ENCODE measurements at places on chromosomes 4 and X.

DNA sequence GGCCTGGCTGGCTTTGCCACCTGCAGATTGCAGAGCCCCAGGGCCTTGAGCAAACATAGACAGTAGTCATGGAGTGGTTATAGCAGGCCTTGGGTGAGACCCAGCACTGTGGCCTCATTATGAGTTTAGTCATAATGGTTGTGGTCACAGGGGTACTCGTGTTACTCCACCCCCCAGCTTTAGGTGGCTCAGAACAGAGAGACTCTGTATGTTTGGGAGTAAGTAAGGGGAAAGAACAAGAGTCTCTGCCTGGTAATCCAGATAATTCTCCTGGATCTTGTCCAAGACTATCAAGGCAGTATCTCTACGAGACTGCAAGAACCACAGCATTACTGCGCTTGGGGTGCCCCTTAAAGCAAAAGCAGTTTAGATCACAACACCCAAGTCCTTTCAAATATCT is 62.3 kb upstream of the SCRG1 start:
- no peak for DNase-seq

DNA sequence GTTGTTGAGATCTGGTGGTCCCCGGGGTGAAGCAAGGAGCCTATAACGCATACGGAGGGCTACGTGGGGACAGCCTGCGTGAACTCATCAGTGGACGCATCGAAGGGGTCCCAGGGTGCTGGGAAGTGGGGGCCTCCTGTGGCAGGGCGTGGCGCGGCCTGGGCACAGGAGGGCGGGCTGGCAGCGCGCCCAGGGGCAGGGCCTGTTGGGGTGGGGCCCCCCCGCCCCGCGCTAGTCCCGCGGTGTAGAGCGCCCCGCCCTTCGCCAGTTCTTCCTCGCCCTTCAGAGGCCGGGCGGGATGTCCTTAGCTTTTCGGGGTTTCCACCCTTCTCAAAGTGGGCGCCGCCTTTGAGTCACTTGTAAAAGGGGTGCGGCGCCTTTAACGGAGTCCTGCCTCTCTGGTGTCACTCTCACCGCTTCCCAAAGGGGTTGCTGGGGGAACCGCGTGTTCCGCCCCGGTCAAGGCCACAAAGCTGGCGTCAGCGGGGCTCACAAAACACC is 632 bp downstream of the PLP2 start:
- no peak for DNase-seq

DNA sequence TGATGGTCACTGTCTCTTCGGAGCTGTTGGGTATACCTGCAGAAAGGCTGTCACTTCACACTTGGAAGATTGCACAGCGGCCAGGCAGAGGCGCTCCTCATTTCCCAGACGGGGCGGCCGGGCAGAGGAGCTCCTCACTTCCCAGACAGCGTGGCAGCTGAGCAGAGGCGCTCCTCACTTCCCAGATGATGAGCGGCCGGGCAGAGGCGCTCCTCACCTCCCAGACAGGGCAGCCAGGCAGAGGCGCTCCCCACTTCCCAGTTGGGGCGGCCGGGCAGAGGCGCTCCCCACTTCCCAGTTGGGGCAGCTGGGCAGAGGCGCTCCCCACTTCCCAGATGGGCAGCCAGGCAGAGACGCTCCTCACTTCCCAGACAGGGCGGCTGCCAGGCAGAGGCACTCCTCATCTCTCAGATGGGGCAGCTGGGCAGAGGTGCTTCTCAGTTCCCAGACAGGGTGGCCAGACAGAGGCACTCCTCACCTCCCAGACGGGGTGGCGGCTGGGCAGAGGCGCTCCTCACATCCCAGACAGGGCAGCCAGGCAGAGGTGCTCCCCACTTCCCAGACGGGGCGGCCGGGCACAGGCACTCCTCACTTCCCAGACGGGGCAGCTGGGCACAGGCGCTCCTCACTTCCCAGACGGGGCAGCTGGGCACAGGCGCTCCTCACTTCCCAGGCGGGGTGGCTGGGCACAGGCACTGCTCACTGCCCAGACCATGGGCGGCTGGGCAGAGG is 18.8 kb downstream of the PABPC1L2B start:
- DNase-seq, result no peak

DNA sequence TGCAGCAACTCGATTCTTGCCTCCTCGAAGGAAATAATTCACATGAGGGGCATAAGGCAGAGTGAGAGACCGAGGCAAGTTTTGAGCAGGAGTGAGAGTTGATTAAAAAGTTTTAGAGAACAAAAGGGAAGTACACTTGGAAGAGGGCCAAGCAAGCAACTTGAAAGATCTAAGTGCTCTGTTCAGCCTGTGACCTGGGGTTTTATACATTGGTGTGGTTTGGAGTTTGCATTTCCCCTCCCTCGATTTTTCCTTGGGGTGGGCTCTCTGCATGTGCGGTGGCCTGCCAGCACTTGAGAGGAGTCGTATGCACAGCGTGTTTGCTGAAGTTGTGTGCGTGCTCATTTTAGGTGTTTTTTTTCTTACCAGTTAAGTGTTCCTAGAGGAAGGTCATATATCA is 356.4 kb downstream of the KLHL4 start:
- no peak for DNase-seq

GRCh38 chr4:155608225-155608885 is 58.3 kb upstream of the GUCY1A1 start:
- no peak for DNase-seq

DNA sequence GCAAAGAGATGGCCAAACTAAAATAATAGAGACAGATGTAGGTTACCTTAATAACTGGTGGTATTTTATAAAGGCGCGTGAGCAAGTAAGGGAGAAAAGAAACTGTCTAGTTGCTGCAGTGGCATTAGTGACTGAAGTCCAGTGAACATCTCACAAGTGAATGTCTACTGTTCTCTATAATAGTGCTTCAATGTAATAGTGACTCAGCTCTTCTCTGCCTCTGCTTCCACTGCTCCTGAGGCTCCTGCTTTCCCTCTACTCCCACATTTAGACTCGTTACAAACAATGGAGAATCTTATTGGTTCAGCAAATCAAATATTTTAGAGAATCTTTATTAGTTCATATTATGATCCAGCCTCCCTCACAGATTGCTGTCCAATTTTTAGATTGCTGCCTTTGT is 779.1 kb upstream of the HTR2C start:
- no peak for DNase-seq

GRCh38 chr4:110472583-110473329 is 3.2 kb upstream of the ENPEP start:
- no peak for DNase-seq

DNA sequence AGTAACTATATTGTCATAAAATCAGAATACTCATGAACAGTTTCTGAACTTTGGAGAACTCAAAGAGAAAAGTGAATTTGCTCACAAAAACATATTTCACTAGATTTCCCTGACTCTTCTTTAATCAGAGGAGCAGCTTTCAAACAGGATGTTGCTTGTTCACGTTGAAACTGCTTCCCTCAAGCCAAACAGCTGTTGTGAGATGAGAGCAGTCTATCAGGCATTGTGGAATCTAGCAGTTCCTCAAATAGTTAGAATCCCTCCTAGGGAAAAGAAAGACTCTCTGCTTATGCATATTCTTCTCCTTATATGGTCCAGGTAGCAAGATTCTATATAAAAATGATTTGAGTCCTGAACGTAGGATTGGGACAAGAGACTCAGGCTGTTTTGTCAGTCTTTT is 1012.1 kb downstream of the FAM133A start:
- no peak for DNase-seq

DNA sequence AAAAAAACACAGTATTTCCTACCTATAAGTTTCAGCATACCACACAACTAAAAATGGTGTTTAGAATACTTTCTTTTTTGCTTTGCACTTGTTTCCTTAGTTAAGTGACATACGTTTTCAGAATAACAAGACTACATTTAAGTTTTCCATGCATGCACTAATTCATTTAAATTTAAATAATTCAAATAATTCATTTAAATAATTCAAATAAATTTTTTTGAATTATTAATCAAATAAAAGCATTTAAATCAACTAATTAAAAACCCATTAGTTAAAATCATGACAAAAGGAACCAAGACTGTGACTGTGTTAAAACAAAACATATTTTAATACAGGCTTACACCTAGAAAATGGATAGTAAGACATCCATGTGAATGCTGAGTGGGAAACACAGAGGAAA is 12.8 kb downstream of the ANXA5 start:
- no peak for DNase-seq

- no peak for DNase-seq
Measured at GRCh38 chrX:2697741-2698299, 6.7 kb downstream of the CD99 start.

DNA sequence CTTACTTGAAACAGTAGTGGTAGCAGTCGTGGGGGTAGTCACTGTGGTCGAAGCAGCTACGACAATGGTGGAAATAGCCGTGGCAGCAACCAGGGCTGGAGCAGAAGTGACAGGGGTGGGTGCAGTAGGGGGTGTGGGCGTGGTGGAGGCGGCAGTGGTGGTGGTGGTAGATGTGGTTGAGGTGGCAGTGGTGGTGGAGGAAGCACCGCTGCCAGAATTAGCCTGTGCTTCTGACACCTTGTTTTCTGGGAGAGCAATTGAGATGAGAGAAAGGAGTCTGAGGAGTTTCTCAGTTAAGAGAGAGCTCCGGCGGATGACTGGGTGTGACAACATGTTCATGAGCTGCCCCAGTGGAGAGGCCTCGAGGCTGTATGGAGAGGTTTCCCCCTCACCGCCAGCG is 113.5 kb upstream of the HSD17B10 start:
- no peak for DNase-seq

GRCh38 chr4:77123411-77123810 is 33.6 kb upstream of the CCNG2 start:
- no peak for DNase-seq

GRCh38 chrX:107675823-107676555 is 47.7 kb downstream of the PRPS1 start:
- DNase-seq, result no peak

DNA sequence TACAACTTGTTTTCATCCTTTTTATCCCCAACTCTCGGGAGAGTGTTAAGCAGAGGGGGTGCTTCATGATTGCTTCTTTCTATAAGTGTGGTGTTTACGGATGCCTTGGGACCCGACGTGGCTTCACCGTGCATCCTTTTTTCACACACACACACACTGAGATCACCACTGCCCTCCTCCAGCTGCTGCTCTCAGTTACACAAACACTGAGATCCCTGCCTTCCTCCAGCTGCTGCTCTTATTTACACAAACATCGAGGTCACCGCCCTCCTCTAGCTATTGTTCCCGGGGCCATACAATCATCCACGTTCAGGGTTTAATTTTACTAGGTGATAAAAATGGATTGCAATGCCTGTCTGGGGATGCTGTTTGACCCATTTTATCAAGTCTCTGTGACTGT is 155.4 kb upstream of the FAM9B start:
- no peak for DNase-seq
